ENCODE measurements at places on chromosomes 5 and 9.
A peak's percentile ranks its signal among the peaks of the same experiment; 100 is the strongest.

DNA sequence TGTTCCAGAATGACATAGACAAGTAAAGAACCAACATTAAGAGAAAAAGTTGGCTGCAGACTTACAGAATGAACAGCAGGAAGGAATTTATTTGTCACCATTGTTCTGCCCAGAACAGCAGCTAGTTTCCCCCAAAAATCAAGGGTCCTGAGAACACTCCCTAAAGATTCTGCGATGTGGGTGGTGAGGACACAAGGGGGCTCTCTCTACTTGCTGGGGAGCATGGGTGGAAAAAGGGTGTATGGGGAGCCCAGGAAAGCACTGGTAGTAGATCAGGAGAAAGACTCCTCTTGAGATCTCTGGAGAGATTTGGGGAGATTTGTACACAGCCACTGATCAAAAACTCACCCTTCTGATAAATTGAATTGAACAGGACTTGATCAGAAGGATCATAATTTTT, 316.5 kb downstream of the KCTD16 start:
- DNase-seq: no peak

DNA sequence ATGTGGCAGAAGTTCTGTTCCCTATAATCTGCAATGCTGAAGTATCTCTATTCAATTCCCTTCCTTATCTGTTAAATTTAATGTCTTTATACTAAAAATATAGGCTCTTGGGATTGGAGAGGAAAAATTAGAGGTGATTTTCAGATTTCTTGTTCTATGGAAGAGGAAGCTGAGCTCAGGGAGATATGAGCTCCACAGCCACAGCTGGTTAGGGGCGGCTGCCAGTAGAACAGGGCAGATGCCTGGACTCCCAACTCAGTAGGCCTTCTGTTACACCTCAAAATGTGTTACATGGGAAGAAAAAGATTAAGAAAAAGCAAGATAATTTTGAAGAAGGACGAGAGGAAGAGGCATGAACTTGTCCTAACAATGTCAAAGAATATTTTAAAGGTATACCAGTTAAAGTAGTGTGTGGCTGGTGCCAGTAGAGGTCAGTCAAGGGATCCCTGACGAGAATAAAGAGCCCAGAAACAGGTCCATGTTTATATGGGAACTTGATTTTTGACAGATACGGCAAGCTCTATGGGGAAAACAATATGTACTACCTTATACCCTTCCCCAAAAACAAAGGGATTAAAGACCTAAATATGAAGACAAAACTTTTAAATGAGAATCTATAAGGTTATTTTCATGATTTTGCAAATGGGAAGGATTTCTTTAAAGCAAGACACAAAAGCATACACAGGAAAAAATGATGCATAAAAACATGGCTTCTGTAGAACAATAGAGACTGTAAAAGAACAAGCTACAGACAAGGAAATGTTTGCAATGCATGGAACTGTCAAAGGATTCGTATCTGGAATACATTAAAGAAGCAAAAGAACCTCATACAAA, 28.7 kb downstream of the DNAJC21 start:
- no peak for DNase-seq

DNA sequence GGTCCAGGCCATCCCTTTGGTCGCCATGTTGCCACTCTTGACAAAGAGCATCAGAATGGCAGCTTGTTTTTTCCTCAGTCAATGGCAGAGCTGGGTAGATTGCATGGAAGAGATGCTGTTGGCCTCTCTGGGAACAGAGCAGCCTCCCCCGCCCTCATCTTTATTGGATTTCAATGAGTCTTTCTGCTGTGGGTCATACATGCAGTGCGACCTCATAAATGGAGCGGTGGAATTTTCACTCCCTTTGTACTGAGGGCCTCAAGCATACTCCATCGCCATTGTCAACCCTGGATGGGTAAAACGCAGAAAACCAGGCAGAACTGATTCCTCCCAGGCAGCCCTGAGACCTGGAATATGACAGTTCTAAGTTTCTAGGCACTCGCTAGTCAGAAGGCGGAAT, 71.8 kb downstream of the ZNF618 start:
- no peak for DNase-seq

GRCh38 chr9:82104252-82104651, 115.7 kb downstream of the SPATA31D1 start:
- no peak for DNase-seq

DNA sequence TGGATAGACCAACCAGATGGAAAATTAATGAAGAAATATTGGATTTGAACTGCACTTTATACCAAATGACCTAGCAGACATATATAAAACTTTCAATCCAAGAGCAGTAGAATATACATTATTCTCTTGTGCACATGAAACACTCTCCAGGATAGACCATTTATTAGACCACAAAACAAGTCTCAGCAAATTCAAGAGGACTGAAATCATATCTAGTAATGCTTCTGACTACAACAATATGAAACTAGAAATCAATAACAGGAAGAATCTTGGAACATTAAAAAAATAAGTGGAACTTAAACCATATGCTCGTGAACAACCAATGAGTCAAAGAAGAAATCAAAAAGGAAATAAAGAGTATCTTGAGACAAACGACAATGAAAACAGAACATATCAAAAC, 150.0 kb upstream of the CD180 start:
- no peak for DNase-seq

DNA sequence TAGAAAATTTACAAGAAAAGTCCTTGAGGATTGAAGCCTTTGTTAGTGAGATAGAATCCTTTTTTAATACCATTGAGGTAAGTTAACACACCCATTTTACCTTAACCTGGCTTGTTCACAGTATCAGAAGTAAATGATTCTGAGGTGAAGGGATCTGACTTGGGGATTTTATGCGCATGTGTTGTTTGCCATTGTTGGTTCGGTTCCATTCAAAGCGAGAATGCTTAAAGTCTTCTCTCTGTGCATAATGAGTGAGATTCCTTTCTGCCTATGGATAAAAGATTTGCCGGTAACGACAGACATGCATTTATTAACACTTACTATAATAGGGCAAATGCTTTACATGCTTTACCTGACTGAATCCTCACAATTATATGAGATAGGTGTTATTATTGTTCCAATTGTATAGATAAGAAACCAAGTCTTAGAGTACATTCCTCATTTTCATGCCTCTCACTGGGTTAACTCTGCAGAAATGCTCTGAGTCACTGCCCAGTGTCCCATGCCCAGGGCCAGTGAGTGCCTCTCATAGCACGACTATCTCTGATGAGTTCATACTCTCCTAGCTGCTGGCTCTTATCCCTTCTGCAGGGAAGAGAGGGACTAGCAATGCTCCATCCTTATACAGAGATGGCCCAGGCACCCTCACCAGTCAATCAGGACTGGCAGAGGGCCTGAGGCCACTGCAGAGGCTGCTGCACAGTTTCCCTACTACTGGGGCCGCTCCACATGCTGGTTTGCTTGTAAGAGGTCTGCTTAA, 54.4 kb downstream of the CMYA5 start:
- DNase-seq: no peak

DNA sequence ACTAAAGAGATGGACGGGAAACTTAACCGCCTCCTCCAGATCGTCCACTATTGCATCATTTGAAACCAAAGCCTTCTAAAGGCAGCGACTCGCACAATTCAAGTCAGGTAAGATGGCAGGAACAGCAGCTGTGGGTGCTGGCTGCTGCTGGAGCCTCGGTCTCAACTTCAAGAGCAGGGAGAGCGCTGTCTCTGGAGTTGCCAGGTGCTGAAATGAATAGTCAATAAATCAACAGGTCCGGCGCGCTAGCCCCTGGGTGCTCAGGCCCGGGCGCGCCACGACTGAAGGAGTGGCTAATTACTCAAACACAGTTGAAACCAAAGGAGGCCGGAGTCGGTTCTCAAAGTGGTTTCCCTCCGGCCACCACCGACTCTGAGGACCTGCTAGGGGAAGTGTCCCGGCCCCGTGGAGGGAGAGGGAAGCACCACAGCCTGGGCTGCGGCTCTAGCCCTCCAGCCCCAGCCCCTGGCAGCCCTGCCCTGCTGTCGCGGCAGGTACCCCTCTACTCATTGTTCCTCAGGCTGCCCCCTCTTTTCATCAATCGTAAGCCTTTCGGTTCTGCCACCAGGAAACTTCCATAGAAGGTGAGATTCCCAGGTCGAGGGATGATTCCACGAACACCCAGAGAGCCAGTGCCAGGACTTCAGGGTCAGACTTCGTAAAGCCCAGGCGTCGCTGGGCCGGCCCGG, 804 bp downstream of the TTC39B start:
- peak; percentile 13 for DNase-seq

DNA sequence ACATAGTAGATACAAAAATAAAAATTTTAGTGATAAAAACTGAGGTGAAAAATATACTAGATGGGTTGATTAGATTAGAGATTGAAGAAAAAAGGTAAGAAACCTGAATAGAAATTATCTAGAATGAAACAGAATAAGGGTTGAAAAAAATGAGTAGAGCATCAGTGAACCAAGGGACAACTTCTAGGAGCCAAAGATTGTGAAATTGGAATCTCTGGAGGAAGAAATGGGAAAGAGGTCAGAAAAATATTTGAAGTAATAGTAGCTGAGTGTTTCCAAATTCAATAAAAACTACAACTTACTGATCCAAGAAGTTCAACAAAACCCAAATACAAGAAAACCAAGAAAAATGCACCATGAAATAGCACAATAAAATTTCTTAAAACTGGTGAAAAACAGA, 116.6 kb upstream of the STARD4 start:
- no peak for DNase-seq

DNA sequence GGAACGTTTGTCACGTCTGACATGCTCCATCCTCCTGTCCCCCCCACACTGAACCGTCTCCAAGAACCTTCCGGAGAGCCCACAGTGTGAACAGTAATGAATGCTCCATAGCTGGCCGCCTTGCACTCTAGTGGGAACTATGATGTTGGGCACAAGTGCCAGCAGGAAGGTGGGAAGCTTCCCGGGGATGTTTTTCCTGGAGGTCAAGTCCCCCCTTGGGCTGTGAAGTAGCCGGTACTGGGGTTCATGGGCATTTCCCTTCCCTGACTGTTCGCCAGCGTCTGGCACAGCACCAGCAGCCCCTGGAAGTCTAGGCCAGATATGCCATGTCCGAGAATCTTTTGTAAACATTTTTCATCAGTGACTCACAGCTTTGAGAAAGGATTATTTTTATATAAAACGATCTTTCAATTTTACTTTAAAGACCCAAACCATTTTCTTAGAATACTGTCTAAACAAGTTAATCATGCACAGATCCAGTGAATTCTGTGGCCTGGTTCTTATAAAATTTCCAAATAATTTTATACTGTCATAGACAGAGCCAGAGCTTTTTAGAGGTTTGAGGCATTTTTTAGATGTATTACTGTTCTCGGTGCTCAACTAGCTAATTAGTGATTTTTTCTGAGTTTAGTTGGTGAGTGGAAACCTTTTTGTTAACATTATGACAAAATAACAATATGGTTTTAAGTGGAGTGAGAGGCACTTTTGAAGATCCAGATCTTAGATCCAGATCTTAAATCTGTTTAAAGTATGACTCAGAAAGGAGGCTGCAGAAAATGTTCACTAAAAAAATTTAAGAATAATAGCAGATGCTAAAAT, 11.6 kb downstream of the ABL1 start:
- DNase-seq: no peak

DNA sequence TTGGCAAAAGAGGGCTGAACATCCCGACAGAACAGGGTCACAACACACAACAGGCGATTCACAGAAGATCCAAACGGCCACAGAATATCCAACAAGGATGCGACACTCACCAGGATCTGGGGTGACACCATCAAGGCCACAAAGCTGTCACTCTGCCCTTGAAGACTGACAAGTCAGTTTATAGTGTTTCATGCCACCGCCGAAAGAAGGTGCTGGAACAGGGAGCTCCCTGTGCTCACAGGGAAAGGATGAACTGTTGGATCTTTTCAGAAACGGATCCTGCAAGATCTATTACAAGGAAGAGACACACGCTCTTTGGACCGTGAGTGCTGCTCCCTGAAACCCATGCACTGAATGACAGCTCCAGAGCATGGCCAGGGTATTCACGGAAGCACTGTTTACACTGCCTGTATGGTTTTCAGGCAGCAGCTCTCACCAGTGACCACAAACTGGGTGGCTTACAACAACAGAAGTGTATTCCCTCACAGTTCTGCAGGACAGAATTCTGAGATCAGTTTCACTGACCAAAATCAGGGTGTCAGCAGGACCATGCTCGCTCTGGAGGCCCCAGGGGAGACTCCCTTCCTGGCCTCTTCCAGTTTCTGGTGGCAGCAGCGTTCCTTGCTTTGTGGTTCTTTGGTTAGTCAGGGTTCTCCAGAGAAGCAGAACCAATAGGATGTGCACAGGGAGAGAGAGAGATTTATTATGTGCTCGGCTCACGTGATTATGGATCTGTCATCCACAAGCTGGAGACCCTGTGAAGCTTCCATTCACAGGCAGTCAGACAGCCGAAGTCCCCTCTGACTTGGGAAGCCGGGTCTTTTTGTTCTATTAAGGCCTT, 52.8 kb downstream of the SEMA4D start:
- no peak for DNase-seq

Measured in esophagus squamous epithelium (tissue), 5 donors.